ENCODE measurements at places on chromosomes 16 and 17.

GRCh38 chr17:2468270-2468669 lies 43.4 kb downstream of the METTL16 start:
- no peak for DNase-seq

DNA sequence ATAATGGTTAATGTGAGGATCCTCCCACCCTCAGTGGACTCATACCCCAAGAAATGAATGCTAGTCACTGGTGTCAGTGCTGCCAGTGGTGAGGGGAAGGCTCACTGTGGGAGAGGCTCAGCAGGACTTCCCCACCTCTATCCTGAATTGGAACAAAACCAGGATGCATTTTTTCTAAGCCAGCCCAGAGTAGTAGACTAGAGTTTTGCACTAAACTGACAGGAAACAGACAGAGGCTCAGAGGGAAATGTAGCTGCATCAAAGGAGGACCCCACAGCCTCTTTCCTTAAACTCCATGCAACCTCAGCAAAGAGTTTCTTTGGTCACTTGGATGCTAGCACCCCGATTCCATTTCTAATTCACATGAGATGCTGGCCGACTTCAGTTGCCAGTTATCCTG lies 10.7 kb upstream of the SKAP1 start:
- DNase-seq, result no peak

GRCh38 chr16:54657058-54657708 lies 273.5 kb upstream of the IRX5 start:
- DNase-seq, result no peak

DNA sequence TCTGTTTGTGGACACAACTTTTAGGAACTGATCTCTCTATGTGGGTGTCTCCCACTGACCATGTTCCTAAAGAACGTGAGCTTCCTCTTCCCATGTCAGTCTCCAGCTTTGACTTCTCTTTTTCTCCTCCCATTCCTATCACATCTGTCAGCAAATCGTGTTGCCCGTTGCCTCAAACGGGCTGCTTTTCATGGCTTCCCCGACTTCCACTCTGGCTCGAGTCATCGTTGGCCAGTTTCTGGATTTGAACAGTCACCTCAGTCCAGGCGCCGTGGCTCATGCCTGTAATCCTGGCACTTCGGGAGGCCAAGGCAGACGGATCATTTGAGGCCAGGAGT lies 5.4 kb downstream of the ABCC1 start:
- no peak for DNase-seq

DNA sequence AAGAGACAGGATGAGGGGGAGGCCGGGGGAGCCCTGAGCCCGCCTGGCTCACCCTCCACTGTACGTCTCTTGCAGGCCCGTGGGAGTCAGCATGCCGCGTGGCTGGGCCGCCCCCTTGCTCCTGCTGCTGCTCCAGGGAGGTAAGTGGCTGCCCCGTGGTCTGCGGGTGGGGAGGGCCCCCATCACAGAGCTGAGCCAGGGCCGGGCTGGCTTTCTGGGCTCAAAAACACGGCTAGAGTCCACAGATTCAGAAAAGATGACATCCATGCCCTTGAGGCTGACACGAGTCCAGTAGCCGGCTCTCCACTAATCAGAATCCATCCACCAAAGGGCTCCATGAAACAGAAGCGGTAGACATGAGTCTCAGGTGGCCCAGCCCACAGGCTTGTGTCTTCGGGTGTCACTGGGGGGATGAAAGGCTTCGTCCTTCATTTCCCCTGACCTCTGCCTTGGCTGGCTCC lies 28.0 kb downstream of the IL21R start:
- DNase-seq, result no peak

DNA sequence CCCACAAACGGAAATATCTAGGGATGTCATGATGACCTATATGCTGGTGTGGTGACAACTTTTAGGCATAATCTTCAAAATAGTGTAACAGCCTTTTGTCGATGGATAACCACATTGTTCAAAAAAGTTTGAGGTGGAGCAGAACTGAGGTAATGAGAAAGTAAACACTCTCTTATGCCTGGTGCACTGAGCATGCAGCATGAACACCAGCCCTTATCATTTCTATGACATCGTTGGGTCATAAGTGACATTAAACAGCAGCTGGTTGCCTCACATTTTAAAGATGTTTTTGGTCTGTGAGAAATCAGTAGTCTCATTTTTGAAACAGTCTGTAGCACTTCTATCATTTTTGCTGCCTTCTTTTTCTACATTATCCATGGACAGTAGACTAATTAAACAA lies 1.8 kb downstream of the KRT23 start:
- DNase-seq, result no peak

DNA sequence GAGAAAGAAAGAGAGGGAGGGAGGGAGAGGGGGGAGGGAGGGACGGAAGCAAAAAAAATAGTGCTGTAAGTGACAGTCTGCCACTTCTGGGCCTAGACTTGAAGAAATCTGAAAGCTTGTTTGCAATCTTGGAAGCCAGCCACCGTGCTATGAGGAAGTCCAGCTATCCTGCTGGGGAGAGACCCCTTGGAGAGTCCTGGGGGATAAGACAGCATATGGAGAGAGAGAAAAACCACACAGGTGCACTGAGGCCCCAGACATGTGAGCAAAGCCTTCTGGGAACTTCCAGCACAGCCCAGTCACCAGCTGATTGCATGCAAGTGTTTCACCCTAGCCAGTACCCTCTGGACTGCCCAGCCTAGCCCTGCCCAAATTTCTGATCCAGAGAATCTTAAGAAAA lies 12.6 kb upstream of the ALOX12B start:
- DNase-seq, result no peak

GRCh38 chr17:36727577-36727976 lies 126.2 kb downstream of the MRM1 start:
- DNase-seq, result no peak
